ENCODE measurements at places on chromosomes 3 and 15.

GRCh38 chr3:83895892-83896291, 1062.9 kb upstream of the CADM2 start:
- no peak for DNase-seq

- no peak for DNase-seq
Observed at GRCh38 chr3:171155122-171155700, 128.7 kb upstream of the SLC2A2 start.

GRCh38 chr3:59127071-59127470, 77.2 kb upstream of the CFAP20DC start:
- no peak for DNase-seq

DNA sequence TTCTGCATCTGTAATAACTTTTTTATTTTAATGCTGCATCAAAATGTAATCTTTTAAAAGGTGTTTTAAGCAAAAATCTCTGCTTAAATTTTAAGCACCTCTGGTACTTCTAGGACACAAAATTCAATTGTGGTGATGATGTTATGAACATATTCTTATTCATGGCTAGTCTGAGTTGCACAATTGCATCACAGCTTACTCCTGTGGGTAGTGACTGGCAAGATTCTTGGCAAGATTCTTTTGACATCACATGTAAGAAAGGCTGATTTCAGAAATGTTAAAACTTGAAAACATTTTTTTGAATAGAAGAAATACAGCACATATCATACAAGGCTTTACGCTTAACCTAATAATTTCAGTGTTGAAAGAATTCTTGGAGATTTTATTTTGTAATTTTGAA, 35.7 kb downstream of the IQCH start:
- no peak for DNase-seq

DNA sequence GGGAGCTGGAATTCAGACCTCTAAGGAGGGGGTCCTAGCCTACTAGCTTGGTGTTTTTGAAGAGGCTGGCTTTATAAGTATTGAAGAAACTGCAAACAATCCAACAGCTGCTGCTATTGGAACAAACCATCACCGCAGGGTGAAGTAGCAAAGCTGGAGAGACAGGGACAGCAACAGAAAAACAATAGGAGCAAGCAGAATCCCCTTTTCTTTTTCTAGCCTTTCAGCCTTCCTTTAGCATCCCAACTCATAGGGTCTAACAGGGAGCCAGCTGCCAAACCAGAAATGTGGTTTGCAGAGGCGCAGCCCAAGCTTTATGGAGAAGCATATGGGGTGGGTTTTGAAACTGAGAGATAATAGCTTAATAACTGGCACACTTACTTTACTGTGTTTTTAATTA, 106.2 kb upstream of the CHMP2B start:
- DNase-seq: no peak

GRCh38 chr3:32991781-32992180, 40.3 kb downstream of the CCR4 start:
- no peak for DNase-seq

- no peak for DNase-seq
Observed at GRCh38 chr15:33729653-33730052, 238.6 kb upstream of the CHRM5 start.

GRCh38 chr15:41022487-41023090, 69.3 kb downstream of the CHAC1 start:
- peak; percentile 54 for DNase-seq

- no peak for DNase-seq
Observed at GRCh38 chr15:71294911-71295602, 179.8 kb downstream of the THSD4 start.

DNA sequence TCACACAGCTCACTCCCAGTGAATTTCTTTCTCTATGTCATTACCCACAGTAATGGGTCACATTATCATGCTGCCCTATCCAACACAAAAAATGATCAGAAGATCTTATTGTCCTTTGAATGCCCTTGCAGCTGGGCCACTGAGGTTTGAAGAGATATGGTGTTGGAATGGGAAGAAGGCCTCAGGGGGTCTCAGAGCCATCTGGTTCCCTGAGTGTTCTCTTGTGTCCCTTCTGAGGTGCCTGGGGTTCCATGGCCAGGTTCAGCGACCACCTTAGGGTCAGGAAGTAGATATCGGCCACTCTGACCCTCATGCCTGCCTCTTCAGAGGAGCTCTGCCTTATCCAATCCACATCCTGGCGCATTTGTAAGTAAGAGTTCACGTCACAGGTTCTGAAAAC, 232.3 kb downstream of the TJP1 start:
- no peak for DNase-seq

- no peak for DNase-seq
Observed at GRCh38 chr3:108202080-108202479, 20.1 kb downstream of the IFT57 start.

DNA sequence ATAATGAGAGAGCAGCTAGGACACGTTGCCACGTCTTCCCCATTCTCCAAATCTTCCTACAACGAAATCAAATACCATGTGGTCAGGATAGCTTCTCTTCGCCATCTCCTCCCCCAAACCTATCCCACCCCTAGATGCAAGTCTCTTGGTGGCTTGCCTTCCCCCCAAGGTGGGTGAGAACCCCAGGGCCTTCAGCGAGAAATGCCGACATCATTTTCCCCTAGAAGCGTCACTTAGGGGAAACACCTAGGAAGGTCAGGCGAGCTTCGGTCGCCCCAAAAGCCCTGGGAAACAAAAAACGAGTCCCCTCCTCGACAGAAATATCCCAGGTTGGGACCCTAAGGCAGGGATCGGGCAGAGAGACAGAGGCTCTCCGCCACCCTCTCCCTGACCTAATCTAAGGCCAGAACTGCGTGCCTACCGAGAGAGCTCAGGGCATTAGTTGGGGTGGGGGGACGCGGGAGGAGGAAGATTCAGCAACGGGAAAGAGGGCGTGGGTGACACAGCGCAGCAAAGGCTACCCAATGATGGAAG, 502 bp downstream of the DPH3 start:
- DNase-seq: no peak

Measured in GM13976 (cell line).